HS-5 (cell line): ENCODE measurements at places on chromosomes 4 and X.

DNA sequence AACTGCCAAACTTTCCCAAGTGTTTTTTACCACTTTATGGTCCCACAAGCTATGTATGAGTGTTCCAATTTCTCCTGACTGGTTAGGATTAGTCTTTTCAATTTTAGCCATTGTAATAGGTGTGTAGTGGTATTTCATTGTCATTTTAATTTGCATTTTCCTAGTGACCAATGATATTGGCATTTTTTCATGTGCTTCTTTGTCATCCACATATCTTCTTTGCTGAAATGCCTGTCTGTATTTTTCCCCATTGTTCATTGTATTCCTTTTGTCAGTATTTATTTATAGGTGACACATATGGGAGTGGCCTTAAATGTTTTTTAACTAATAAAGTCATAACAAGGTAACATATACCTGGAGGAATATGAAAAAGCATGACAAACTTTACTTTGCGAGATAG lies 9.2 kb upstream of the UBE2D3 start:
- no peak for DNase-seq

- no peak for DNase-seq
Measured at GRCh38 chrX:109914114-109914849, 88.6 kb upstream of the TMEM164 start.

DNA sequence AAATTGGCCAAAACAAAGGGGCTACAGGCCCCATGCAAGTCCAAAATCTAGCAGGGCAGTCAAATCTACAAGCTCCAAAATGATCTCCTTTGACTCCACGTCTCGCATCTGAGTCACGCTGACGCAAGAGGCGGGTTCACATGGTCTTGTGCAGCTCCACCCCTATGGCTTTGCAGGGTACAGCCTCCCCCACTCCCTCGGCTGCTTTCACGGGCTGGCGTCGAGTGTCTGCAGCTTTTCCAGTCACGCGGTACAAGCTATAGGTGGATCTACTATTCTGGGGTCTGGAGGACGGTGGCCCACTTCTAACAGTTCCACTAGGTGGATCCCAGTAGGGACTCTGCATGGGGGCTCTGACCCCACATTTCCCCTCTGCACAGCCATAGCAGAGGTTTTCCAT lies 99.2 kb upstream of the KCNIP4 start:
- no peak for DNase-seq

DNA sequence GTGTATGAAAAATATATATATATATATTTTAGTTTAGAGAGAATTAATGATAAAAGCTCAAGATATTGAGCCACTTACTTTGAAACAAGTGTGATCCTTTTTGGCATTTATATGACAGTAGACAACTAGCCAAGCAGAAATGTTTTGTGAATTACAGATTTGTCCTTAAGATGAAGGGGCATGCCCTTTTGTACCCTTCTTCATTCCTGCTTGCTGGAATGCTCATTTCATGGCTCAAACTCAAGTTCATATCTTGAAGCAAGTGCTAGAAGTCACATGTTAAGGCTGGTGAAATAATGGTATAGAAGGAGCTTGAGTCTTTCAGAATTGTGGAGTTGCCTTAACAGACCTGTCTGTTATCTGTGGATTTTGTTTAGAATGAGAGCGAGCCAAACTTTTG lies 203.0 kb downstream of the BMPR1B start:
- no peak for DNase-seq

- DNase-seq, result no peak
Measured at GRCh38 chr4:94032754-94033153, 174.9 kb upstream of the SMARCAD1 start.

DNA sequence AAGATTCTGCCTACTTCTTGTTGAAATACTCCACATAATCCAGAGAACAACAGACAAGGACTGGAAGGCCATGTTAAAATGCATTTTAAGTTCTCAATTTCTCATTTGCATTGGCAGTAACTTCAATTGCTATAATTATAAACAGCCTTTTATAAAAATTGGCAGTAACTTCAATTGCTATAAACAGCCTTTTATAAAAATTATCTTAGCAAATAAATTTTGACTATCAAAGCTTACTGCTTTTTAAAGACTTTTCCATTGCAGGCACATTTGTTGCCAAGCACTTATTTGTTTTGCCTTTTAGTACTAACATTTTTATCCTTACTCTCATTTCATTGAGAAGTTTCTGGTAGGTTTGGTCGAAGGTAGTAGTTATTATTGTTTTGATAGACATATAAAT lies 17.8 kb downstream of the SCFD2 start:
- no peak for DNase-seq

DNA sequence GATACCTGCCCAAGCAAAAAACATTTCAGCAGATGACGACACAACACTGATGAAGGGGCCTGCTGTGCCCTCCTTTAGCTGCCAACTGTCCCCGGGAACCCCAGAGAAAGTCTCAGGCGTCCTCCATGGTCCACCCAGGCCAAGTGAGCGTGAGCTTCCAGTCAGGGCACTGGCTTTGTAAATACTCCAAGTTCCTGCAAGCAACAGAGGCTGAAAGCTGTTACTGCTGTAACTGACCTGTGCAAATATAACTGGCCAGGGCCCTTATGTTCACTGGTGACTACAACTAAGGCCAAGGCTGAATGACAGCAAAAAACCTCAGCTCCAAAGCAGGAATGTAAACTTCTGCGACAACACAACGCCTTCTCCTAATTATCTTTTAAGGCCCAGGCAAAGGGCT lies 8.2 kb downstream of the WDR1 start:
- no peak for DNase-seq

DNA sequence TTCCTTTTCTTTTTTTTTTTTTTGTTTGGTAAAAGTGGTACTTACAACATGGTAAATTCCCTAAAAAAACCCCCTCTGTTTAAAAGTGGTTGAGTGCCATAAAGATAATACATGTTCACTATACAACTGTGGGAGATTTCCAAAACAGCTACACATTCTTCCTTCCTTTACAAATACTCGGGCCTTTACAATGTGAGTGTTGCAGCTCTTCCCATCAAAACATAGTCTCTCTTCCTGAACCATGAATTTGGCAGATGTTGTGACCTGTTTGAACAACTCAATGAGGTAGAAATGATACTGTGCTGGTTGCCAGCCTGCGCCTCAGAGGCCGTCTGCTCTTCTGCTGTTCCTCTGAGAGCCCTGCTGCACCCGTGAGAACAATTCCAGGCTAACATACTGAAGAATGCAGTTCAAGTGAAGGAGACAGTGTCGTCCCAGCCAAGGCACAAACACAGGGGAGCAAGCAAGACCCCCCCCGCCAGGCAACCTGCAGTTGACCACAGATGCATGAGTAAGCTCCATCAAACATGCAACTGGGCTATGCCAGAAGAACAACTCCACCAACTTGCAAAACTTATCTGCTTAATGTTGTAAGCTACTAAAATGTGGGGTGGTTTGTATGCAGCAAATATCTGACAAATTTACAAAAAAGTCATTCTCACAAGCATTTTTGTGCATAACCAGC lies 645.0 kb downstream of the PCDH7 start:
- DNase-seq, result no peak

- no peak for DNase-seq
Measured at GRCh38 chr4:15349531-15349935, 78.3 kb upstream of the C1QTNF7 start.

GRCh38 chr4:16722416-16722815 lies 176.0 kb downstream of the LDB2 start:
- no peak for DNase-seq

- DNase-seq, result no peak
Measured at GRCh38 chr4:23413631-23414030, 476.2 kb downstream of the PPARGC1A start.

DNA sequence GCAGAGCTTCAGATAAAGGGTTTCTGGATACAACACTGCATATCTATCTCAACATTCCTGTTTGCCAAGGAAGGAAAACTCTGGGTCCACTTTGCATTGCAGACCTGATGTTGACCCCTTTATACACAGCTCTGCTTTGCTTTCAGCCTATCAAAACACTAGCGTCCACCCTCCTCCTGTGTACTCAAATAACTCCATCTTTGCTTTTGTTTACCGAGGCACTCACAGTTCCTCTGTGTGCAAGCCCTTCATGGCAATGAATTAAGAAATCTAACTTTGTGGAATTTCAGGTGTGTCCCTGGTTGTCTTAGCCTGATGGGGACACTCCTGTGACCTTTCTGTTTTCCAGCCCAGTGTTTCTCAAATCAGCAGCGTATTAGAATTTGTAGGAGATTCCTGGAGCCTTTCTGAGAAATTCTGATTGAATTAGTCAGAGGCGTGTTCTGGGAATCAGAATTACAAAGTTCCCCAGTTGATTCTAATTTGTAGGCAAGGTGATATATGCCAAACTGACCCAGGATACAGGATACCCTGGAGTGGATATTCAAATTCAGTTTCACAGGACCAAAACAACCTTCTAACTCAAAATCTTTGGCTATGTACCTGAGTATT lies 68.6 kb downstream of the DTHD1 start:
- DNase-seq, result no peak

- no peak for DNase-seq
Measured at GRCh38 chr4:142595222-142595871, 250.8 kb downstream of the INPP4B start.

DNA sequence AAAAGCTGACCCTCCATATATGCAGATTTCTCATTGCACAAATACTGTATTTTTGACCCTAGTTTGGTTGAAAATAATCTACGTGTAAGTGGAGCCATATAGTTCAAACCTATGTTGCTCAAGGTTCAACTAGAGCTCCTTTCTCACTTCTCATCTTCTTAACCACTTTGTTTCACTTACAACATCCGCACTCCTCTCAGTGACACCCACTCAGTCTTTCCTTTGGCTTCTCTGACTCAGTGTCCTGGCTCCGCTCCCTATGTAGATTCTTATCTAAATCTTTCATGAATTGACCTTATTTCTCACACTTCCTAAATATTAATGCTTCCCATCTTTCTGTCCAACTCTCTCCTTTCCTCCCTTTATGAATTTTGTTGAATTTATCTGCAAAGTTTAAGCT lies 32.9 kb upstream of the DKK2 start:
- DNase-seq, result no peak

DNA sequence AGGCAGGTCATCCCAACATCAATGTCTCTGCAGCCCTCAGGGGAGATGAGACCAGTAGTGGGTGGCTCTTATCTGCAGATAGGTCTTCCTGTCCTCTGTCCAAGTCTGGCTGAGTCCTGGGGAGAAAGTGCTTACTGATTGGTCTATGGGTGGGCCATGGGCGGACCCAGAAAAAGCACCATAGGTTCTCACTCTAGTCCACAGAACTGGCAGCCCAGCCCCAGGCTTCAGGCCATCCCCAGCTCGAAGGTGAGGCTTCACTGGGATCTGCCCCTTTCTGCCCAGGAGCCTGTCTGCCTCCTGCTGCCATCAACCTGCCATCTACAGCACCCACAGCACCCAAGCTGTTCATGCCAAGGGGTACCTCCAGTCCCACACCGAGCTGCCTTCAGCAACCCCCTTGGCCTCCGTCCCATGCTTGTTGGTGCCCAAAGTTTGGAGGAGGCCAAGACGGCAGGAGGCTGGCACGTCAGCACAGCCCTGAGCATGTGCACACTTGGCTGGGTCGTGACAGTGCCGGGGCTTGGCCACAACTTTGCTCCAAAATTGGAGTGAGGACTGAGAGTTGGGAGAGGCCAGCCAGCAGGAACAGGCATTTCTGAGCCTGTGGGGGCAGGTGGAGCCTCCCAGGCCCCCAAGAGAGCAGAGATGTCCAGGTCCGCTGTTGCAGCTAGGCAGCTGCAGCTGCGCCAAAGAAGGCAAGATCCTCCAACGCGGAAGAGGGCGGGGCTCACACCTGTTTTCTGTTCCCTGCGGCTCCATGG lies 99.6 kb downstream of the IQCM start:
- DNase-seq, result no peak

DNA sequence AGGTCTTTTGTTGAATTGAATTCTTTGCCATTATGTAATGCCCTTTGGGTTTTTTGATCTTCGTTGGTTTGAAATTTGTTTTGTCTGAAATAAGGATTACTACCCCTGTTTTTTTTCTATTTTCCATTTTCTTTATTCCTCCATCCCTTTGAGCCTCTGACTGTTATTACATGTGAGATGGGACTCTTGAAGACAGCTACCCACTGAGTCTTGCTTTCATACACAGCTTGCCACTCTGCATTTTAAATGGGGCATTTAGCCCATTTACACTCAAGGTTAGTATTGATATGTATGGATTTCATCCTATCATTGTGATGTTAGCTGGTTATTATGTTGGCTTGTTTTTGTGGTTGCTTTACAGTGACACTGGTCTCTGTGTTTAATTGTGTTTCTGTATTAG lies 736.2 kb upstream of the GRID2 start:
- DNase-seq, result no peak
